Body of pancreas (tissue), 4 donors: ENCODE measurements at places on chromosomes 6 and 20.
A peak's percentile ranks its signal among the peaks of the same experiment; 100 is the strongest.

- no peak for DNase-seq
These were observed 589.7 kb downstream of the CBLN4 start for GRCh38 chr20:55415567-55416142.

DNA sequence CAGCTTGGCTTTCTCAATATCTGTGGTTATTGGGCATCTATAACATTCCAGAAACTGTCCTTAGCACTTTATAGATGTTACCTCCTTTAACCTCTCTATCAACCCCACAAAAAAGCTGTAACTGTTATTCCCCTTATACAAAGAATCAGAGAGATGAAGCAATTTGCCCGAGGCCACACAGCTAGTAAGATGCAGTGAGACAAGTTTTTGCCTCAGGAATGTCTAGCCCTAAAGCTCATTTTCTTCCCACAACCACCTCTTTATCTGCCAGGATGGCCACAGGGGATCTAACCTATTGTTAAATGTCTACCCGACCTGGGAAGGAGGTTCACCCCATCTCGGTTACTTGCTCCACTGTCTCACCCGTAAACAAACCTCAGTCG is 31.9 kb upstream of the TCP11 start:
- DNase-seq = no peak

DNA sequence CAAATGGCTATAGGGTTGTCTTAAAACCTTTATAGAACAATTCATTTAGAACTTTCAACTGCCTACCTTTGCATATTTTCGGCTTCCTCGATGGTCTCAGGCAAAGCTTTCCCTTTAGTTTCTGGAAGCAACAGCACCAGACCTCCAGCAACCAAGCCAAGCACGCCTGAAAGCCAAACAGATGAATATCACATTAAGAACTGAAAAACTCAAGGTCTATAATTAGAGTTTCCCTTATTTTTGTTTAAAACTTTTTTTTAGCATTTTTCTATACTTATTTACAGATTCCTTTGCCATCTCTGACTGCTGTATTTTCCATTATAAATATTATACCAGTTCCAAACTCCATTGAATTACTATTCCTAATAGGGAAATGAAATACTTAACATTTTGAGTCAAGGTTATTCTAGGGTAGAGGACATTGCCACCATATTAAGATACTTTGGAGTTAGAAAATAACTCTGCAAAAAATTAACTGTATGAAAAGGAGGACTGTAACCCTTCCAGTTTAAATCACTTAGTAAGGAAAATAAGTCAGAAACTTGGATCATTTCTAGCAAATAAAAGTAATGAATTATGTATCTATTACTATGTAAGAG is 33.9 kb downstream of the SLC22A2 start:
- no peak for DNase-seq

DNA sequence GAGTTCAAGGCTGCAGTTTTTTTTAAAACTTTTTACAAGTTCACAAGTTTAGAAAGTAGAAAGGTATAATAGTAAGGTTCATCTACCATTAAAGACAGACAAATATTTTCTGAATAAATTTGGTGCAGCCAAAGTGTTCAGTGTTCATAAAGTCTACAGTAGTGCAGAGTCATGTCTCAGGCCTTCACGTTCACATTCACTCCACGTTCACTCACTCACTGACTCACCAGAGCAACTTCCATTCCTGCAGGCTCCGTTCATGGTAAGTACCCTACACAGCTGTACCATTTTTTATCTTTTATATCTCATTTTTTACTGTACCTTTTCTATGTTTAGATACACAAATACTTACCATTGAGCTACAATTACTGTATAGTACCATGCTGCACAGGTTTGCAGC is 67.6 kb downstream of the B4GALT5 start:
- DNase-seq = no peak

GRCh38 chr6:44735630-44735963 is 348.1 kb downstream of the CDC5L start:
- DNase-seq = no peak

DNA sequence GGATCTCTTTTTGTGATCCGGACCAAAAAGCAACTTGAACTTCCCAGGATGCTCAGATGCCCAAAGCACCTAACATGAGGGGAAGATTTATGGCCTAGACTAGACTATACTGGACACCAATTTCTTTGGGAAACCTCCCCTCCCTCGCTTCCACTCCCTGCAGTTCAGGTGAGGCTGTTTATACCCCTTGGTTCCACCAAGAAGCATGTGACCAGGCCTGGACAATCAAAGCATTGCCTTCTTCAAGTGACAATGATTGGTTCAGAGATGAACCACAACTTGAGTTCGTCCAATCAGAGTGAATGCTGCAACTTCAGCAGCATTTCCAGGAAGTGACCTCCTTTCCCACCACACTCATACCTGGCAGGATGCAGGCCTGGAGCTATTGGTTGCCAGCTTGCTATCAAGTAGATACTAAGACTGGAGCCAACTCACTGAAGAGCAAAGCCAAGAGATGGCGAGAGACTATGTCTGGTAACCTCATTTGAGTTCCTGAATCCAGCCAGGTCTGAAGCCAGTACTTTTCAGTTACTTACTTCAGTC is 45.6 kb upstream of the SLC9A8 start:
- no peak for DNase-seq

DNA sequence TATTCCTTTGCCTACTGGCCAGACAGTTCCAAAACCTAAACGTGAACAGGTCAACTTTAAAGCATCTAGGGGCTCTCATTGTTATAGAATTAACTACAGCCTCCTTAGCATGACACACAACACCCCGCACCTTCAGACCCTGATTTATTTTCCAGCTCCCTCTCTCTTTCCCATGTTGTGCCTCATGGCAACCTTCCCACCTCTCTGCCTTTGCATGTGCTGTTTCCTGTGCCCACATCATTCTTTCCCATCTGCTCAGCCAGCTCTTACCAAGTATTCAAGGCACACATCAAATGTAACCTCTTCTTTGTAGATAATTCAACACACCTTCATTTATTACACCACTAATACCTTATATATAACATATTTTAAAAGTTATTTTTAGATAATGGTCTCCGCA is 291.0 kb downstream of the COL12A1 start:
- DNase-seq = no peak

DNA sequence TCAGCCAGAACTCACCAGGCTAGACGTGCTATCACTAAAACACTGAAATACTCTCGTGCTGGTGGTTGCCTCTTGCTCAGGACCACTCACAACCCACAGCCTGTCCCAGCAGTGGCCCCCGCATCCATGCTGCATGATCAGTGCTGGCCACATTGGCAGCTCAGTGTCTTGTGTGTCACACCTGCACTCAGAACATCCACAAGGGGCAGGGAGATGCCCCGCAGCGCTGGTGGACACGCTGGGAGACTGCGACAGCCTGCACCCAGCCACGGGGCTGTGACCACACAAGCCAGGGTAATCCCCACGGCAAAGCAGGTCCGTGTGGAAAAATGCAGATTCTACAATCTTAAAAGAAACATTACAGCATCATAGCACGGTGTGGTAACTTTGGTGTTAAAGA is 23.9 kb upstream of the APMAP start:
- DNase-seq = peak; percentile 11

DNA sequence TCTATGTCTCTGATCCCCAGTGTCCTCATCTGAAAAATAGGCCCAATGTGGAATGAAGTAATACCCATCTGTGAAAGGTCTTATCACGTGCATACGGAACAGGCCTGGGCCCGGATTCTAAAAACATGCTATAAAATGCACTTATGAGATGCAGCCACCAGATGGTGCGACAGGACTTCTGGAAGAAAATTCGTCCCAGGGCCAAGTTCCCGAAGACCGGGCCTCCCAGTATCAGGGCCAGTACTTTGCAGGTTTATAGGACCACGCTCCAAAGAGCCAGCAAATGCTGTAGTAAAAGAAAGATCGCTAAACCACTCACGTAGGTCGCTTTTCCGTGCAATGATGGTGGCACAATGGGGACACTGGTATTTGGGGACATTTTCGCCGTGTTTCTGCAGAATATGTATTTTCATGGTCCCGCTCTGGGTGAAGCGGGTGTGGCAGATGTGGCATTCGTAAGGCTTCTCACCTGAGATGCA is 10.6 kb downstream of the CTCFL start:
- DNase-seq = peak; percentile 77

DNA sequence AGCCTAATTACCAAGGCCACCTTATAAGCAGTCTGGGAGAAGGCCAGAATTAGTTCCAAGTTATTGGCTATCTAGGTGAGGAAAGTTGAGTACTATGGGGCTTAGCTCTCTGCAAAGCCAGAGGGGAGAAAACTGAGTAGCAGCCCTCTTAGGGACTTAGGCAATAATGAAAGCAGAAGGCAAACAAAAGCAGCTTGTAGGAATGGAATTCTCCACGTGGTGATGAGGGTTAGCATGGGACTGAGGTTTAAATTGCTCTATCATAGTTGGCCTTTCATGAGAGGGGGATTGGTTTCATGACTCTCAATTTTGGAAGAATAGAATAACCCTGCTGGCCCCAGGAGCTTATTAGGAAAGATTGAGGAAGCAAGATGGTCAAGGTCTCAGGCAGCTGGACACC is 7.0 kb upstream of the UBE2J1 start:
- DNase-seq = no peak

GRCh38 chr6:113457198-113457597 is 399.9 kb upstream of the MARCKS start:
- peak; percentile 35 for DNase-seq

GRCh38 chr6:125859727-125860126 is 69.0 kb downstream of the NCOA7 start:
- no peak for DNase-seq

- no peak for DNase-seq
These were observed 11.5 kb downstream of the HLA-DPA1 start for GRCh38 chr6:33061987-33062386.

GRCh38 chr6:161476711-161477110 is 202.8 kb upstream of the AGPAT4 start:
- no peak for DNase-seq

DNA sequence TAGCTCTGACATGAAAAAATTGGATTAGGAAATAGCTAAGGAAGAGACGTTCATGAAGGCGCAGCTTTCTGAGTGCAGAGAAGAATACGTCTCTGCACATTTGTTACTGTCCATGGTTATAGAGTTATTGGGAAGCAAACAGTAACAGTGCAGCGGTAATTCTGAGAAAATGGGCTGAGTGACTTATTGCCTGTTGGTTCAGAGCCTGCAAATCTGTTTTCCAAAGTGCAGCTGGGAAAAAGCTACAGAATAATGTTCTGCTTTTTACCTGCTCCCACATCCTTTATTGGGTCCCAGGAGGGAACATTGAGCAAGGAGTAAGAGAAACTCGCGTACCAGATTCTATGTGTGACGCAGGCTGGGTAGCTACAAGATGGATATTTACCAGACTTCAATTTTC is 160.2 kb downstream of the BTBD3 start:
- DNase-seq = no peak

DNA sequence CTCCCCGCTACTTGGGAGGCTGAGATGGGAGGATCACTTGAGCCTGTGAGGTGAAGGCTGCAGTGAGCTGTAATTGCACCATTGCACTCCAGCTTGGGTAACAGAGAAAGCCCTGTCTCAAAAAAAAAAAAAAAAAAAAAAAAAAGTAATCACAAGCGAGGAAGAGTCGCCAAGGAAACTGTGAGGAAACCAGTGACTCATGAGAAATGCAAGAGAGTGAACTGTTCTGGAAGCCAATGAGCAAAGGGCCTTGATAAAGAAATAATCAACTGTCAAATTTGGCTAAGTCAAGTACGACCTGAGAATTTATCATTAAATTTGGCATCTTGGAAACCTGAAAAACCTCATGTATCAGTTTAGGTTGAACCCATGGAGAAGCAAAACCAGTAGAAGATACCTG is 16.1 kb upstream of the LAMP5 start:
- DNase-seq = no peak

DNA sequence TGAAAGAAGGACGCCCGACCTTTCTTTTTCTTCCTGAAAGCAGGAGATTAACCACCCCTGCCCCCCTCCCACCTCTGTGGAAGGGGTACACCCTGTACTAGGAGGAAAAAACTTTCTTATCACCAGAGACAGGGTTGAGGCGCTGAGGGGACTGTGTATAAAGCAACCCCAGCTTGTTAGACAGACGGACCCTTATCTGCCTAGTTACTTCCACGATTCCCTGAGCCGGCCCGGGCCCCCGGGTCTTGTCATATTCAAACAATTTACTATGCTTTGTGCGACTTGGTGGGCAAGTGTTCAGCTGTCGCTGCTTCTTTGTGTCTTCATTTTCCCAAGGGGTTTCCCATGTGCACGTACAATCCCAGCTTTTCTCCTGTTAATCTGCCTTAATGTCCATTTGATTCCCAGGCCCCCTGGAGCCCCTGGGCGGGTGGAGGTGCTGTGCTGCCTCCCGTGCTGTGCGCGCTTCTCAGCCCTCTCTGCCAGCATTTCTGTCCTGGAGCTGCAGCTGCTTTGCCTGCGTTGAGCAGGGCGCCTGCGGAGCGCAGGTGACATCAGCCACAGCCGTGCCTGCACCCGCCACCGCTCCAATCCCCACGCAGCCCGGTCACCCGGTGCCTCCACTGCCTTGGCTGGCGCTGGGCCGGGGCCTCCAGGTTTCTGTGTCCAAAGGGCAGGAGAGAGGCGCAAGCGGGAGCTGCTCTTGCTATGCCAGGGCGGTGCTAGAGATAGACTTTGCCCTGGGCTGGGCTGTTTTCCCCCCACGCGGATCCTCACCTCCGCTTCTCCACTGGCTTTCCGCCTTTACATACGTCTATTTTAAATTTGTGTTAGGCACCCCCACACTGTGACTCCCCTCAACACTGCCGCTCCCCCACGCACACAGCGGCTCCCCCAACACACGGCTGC is 96.2 kb downstream of the TTLL2 start:
- DNase-seq = peak; percentile 47

DNA sequence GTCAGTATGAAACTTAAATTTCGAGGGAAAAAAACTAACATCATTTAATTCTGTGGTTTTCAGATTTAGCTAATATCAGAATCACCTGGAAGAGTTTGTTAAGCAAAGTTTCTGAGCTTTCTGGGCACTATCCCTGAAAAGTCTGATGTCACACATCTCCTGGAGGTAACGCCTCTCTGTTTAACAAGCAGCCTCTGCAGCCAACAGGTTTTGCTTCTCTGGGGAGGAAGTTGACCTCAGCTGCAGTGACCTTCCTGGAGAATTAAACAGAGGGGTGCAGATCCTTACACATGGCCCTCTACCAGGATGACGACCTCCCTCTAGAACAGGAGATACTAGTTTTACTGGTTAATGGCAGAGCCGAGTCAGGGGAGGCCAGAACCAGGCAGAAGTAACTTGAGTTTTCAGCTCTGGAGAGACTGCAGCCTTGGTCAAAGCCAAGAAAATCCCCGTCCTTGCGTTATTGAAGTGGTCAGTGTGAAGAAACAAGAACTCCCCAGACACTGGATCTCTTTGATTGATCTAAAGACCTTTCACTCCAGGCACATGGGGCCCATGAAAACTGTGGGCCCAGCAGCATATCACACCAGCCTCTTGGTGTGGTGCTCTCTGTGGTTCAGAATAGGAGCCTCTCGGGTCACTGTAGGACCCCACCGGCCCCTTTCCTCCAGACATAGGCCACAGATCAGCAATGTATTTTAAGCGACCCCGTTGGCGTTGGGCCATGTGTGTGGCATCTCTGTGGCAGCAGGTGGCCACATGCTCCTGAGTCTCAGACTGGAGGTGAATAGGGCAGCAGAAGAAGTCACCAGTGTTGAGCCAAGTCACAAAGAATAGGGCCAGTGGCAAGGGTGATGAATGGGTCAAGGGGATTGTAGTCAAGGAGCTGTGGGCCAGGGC is 33.4 kb upstream of the CCR6 start:
- DNase-seq = no peak

GRCh38 chr20:38504368-38505090 is 31.9 kb downstream of the RALGAPB start:
- DNase-seq = no peak

- no peak for DNase-seq
These were observed 17.9 kb upstream of the SNHG17 start for GRCh38 chr20:38452880-38453624.
